Epithelial cell of proximal tubule (primary cell): ENCODE measurements at places on chromosomes 12 and 14.

GRCh38 chr12:109557805-109558204, 15.5 kb downstream of the MMAB start:
- DNase-seq: no peak

DNA sequence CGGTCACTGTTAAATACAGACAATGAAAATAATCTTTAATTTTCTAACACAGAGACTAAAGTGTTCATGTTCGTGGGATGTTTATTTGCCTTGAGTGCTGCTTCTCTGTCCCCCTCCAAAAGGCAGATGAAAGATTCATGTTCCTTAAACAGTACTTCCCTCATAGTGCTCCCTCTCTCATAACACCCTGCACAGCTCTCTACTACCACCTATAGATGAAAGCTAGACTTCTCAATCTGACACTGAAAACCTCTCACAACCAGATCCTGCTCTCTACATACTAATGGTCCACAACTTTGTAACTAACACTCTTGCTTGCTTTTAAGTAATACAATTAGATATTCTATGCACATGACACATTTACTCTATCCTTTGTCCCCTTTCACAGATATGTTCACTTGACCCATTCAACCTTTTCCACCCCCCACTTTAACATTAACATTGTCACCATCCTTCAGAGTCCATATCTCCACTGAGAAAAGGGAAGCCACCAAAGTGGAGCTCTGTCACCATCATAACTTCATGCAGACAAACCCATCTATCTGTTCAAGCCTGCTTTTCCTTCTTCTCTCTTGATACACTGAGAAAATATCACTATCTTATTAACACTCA, 266.4 kb upstream of the USP15 start:
- DNase-seq: no peak

- DNase-seq: no peak
These were observed 59.1 kb downstream of the TMTC2 start for GRCh38 chr12:82745807-82746206.

GRCh38 chr14:34003691-34004090, 52.8 kb upstream of the EGLN3 start:
- no peak for DNase-seq

DNA sequence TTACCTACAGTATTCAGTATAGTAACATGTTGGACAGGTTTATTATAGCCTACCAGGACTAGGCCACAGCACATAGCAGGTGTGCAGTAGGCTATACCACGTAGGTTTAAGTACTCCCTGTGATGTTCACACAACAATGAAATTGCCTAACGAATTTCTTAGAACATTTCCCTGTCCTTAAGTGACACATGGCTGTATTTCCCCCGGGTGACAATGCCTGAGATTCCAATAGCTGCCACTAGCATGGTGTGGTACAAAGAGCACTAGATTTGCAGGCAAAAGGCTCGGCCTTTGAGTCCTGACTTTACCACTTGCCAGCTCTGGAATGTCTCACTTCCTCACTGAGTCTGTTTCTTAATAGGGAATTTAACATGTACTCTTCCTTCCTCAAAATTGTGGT, 19.7 kb downstream of the PTPN21 start:
- no peak for DNase-seq

DNA sequence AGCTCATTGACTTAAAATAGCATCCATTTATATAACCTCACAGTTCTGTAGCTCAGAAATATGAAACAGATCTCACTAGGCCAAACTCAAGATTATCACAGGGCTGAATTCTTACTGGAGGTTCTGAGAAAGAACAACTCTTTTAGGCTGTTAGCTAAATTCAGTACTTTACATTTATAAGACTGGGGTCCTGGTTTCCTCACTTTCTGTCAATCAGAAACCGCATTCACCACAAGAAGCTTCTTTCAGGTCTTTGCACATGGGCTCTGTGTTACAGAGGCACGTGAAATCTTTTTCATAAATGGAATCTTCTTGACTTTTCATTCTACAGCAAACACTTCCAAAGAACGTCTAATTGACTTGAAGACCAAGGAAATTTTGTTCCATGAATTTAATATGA, 876.3 kb upstream of the FOXG1 start:
- DNase-seq: no peak
